Sciatic nerve (tissue), 2 donors: ENCODE measurements at places on chromosomes 3 and 15.

DNA sequence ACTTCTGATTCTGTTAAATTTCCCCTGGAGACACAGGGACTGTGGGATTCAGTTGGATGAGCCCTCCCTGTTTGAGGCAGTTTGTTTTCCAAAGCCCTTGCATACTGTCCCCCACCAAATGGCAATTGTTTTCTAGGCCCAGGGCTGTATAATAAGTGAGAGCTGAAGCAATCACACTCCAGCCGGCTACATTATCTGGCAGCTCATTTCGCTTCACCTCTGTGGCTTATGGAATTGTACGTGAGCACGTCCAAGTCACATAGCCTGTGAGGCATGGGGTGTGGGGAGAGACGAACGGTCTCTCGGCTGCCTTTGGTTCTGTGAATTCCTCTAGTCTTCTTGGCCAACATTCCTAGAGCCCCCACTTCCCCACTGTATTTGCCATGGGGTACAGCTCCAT lies 10.7 kb downstream of the RBP2 start:
- DNase-seq: no peak

DNA sequence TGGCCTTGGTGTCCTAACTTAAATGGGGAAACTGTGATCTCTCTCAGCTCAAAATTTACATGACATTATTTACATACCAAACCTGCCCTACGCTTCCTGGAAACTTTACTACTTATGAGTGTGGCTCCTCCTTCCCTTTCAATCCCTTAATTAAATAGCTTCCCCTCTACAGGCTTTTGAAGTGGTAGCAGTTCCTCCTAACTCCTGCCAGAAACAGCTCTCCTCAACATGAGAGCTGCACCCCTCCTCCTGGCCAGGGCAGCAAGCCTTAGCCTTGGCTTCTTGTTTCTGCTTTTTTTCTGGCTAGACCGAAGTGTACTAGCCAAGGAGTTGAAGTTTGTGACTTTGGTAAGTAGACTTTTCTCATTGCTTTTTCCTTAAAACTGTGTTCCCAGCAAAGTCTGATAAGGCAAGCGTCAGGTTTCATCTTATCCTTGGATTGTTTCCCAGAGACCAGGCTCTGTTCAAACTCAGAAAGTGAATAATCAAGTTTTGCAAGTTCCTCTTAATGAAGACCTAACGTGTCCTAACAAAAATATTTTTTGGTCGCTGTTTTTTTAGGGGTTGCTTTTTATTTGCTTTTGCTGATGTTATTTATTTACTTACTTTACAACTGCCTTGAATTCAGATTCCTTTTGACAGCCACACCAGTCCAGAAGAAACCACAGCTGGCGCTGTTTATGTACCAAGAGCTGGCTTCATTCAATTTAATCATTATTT lies at the start of gene ACP3:
Gene ACP3 (plus strand): TSS at position 179 of the 720 bp plus-strand sequence. CDS start 50 bp downstream, at position 229.
- no peak for DNase-seq

DNA sequence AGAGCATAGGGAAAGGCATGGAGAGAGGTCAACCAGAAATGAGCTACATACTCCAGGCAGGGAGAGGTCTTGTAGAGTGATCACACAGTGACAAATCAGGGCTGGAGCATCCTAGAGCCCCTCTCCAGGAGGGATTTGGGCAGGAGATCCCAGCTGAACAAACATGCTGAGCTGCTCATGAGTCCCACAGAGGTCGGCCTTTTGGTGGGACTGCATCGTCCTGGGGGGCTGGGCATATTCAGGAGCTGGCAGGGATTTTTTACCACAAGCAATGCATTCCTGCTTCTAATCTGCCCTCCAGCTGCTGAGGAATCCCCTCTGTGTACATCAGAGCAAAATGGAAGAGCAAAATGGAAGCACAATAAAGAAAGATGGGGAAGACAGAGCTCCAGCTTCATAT lies 94.9 kb downstream of the NTRK3 start:
- no peak for DNase-seq

- DNase-seq: no peak
Observed at GRCh38 chr3:156620901-156621300, 53.5 kb upstream of the TIPARP start.

DNA sequence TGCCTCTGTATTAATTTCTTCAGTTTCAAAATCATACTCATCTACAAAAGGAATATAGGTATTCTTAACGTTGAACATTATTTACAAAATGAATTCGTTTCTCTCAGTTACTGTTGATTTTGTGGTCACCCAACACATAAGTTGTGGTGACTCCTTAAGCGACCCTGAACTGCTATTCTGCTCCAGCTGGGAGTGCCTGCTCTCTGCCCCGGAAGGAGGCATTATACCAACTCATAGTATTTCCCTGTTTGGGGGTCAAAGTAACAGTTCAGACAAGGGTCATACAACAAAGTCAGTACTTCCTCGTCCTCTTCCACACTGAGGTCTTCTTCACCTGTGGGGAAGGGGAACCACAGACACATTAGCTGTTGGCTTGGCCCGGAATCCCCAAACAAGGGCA lies 75.7 kb upstream of the FAM3D start:
- no peak for DNase-seq

DNA sequence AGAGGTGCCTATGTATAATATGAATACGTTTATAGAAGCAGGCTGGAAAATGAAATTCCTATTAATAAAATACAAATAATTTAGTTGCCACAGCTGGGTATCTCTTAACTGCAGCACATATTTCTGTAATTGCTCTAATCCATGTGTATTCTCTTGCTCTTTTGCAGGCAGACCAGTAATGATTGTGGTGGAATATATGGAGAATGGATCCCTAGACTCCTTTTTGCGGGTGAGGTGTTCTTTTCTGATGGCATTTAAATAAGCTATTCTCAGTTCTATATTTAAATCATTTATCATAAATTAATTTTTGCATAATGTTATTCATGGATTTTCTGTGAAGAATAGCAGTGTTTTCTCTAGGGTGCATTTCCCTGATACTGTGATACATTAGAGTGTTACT lies 153.9 kb upstream of the ARL6 start:
- no peak for DNase-seq

DNA sequence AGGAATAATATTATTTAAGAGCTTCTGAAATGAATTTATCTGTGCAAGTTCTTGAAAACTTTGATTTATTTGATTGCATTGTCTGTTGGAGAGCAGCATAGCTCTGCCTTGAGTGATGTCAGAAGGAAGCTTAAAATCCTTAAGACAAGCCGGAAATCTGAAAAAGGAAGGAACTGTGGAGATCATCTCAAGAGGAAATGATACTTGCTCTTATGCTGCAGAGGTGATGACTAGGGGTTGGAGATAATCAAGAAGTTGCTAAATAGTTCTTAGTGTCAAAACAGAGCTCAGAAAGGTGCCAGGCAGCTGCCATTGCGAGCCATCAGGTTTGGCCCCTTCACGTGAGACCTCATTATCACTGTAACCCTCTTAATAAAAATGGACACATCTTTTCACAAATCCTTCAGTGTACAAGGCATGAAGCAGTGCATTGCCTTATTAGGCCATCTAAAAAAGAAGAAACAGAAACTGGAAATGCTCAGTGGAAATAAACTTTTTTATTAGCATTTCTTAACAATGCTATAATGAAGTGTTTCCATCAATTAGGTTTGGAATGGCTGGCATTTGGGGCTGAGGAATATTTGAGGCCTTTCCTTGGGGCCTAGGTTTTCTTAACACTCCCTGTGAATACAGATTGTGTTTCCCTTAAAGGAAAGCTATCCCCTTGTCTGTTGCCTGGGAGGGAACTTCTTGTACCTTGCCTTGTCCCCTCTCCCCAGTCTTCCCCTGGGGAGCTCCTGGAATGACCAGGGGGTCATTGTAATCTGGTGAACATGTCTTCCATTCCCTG lies 34.5 kb upstream of the VILL start:
- no peak for DNase-seq

GRCh38 chr3:125024817-125025216 lies 31.0 kb downstream of the HEG1 start:
- no peak for DNase-seq

GRCh38 chr3:16432714-16433113 lies 80.8 kb downstream of the RFTN1 start:
- DNase-seq: no peak

DNA sequence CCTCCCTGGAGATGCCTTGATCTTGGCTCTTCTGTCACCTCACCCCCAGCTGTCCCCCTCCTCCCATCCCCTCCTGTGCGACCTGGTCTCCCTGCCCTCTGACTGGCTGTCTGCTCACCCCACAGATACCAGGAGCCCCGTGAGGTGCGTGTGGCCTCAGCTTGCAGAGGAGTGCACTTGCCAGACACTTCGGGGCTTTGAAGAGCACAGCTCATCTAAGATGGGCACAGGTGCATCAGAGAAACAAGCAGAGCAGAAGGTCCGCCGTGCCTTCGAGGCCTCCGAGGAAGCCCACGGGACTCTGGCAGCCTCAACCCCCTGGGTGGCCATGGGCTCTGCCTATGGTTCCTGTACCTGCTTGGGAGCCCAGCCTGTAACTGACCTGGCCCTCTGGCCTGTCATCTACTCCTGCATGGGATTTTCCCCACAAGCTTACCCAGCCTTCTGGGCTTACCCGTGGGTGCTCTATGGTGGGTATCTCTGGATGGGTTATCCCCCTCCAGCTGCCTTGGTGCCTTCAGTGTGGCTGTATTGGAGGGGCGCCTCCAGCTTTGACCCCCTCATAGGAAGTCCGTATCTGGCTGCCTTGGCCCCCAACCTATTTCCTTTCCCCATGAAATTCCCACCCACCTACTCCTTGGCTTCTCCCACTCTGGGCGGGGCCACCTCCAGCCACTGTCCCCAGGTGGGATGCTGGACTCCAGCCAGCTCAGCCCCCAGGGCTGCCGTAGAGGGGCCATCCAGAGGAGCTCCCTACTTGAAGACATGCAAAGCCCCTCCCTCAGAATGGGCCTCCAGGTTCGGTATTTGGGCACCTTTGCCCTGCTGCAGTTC lies 3.8 kb downstream of the PRR23E start:
- DNase-seq: no peak

DNA sequence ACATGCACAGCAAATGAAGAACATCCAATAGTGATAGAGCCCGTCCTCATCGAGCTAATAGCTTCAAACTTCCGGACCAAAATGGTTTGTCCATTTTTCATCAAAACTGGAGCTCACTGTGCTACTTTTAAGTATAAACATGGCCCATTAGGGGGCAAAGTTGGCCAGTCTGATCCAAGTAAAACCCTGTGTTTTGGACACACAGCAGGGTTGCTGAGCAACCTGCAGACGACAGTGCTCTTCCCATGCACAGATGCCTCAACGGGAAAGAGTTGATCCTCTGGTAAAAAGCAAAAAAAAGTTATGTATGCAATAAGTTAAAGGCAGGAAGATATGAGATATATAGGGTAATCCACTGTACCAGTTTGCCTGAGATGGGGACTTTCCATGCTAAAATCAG lies 244.0 kb upstream of the THBS1 start:
- no peak for DNase-seq

GRCh38 chr15:41231422-41232226 lies 556 bp downstream of the CHP1 start:
- DNase-seq: no peak

DNA sequence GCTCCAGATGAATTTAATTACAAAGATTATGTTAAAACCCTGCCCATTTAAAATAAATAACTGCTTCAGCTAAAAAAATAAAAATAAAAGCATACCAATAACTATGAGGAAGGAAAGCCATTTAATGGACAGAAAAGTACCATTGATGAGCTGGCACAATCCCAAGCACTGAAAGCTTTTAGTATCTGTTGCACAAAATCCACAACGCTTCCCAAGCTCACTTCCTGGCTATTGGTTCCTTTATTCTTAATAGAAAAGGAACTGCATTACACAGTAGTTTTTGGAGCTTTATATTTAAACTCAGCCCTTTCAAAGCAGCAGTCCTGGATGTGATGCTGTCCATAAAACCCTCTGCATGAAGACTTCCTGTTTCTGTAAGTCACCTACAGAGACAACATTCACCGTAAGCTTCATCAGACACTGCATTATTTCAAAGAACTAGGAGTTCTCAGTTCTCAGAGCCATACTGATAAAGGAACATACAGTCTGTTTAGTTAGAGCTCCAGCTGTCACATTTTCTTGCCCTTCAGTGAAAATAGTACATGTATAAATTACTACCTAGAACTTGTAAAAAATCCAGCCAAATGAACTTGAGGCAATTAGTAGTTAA lies 81.5 kb downstream of the CSNK1G1 start:
- DNase-seq: no peak

DNA sequence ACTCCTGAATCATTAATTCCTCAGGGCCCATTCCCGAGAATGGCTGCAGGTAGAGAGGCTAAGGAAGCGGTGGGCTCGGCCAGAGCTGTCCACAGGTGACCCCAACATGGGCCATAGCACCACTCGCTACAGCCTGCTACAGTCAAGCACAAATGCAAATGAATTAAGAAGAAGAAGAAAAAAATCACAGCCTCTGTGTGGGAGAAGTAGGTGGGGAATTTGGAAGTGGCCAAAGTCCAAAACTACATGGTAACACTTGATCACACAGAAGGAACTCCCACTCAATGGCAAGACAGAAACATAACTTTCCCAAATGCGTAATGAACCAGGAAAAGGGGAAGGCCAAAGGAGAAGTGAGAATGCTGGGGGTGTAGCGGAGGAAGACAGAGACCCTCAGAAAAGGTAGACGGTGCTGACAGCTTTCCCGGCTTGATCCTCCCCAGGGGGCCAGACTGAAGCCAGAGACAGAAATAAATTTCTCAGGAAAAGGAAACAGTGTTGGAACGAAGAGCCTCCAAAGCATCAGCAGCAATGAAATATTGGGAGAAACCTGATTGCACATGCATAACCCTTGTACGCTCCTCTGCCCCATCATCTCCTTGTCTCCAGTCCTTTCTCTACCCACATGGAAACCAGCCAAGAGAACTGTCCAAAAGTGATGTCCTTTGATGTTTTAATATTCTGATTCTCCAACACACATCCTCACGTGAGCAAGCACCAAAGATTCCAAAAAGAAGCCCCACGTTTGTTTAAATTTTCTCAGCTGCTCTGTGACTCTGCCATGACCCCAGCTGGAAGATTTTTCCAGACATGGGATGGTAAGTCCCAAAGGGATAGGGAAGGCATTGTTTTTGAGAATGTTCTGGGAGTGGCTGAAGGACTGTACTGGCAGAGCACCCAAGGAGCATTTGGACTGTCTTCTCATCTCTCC lies 107.6 kb downstream of the OXNAD1 start:
- DNase-seq: no peak

DNA sequence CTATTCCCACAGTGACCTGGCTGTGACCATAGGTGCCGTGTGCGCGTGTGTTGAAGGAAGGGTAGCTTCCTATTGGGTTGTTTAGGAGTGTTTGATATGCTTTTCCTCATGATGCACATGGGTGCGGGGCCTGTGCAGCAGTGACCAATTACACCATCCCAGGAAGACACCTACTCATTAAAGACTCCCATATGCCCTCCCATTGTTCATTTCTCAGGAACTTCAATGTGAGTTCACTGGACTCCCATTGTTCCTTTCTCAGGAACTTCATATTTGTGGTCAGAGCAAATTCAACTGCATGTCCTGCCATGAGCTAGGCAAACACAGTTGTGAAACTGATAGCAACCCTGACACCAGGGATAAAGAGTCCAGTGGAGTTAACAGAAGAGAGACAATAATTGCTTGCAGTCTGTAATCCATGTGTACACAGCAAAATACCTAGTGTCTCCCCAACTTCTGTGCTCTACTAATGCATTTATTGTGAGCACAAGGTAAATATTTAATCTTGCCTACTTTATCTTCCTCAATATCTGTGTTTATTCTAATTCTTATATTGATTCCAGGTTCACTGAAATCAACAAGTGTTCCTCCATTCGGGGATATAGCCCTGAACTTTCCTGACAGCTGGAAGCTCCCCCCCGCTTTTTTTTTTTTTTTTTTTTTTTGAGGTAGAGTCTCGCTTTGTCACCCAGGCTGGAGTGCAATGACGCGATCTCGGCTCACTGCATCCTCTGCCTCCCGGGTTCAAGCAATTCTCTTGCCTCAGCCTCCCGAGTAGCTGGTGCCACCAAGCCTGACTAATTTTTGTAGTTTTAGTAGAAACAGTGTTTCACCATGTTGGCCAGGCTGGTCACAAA lies 57.5 kb upstream of the GCNT3 start:
- no peak for DNase-seq

- DNase-seq: no peak
Observed at GRCh38 chr15:54514601-54515000, 536.4 kb downstream of the UNC13C start.
